ENCODE measurements at places on chromosomes 5 and 9. TPM values are rescaled to one million over a fixed set of nuclear protein-coding genes. Genes with fewer than 3 reads are reported as not detected.

- peaks cover 2% of the 10 kb centered on the region for H3K27me3 ChIP-seq
- H3K27ac ChIP-seq, result no peak overlapping the region
- DNase-seq, result no peak
- H3K4me1 ChIP-seq, result no peaks in the 10 kb centered on the region
- no peaks in the 10 kb centered on the region for H3K36me3 ChIP-seq
Measured at GRCh38 chr5:130762031-130762430, 403.0 kb downstream of the HINT1 start.

The ACSL6 gene
- 7.0 TPM for total RNA-seq

GRCh38 chr5:57718155-57718554 lies 235.5 kb upstream of the ACTBL2 start:
- H3K4me1 ChIP-seq, result no peaks in the 10 kb centered on the region
- H3K27ac ChIP-seq, result no peak overlapping the region
- peaks cover 3% of the 10 kb centered on the region for H3K27me3 ChIP-seq
- no peak for DNase-seq

DNA sequence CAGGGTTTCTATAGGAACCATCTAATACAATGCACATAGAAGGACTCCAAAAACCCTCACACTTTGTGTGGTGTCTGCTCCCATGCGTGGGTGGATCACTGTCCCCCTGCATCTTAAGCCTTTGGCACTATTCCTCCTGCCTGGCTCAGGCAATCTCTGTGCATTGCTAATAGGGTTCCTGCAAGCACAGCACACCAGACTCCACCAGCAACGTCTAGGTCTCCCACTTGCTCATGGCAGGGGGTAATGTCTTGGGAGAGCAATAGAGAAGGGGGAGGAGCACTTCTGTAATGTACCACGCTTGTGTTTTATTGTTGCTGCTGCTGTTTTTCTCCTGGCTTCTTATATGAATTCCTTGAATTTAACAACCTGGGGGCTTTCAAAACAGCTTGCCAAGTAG lies 182.6 kb upstream of the GLRA1 start:
- no peak for DNase-seq
- H3K36me3 ChIP-seq, result no peaks in the 10 kb centered on the region
- H3K4me1 ChIP-seq, result no peaks in the 10 kb centered on the region
- H3K27me3 ChIP-seq, result no peaks in the 10 kb centered on the region
- no peak overlapping the region for H3K27ac ChIP-seq

The ZDHHC11B gene
- total RNA-seq, result not detected

The FOXD4L3 gene
- 0.21 TPM for total RNA-seq
